Glutamatergic neuron (in vitro differentiated cells): ENCODE measurements at places on chromosomes 5 and 9. TPM values are rescaled to one million over a fixed set of nuclear protein-coding genes. Genes with fewer than 3 reads are reported as not detected.

GRCh38 chr5:90221951-90222350 lies 187.6 kb downstream of the CETN3 start:
- no peak for DNase-seq

- no peak for DNase-seq
These were observed 35.7 kb upstream of the PLIN2 start for GRCh38 chr9:19162956-19163355.

SPINK6 gene
- total RNA-seq = not detected

DNA sequence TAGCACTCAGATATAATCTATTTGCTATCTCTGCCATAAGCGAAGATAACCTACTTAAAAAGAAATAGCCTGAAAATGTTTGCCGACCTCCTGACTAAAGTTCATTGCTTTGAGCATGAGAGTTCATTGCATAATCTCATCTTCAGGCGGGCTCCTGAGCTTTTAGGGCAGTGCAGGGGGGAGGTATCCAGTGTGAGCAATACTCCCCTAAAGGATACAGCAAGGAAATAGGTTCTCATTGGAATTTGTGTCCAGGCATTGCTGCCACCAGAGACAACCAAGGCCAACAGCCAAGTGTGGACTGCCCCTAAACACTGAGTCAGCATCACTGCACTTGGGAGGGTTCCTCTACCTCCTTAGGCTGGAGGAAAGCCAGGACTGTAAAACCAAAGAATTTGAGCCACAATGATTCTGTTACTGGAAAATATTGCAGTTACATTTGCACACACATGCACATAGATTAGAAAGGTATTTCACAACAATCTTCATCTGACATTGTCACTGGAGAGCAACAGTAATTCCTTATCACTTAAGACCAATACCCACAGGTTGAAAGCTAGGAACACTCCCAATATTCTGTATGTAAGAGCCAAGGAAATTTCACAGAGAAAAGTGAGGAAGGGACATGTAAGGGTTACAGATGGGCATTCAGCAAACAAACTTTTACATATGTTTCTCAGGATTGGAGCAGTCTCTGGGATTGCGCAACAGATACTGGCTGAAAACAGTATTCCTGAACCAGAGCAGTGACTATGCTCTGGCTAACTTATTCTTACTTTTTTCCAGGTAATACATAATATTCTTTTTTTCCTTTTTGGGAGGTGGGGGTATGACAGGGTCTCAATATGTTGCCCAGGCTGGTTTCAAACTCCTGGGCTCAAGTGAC lies 98.6 kb upstream of the TLE1 start:
- DNase-seq = no peak

DNA sequence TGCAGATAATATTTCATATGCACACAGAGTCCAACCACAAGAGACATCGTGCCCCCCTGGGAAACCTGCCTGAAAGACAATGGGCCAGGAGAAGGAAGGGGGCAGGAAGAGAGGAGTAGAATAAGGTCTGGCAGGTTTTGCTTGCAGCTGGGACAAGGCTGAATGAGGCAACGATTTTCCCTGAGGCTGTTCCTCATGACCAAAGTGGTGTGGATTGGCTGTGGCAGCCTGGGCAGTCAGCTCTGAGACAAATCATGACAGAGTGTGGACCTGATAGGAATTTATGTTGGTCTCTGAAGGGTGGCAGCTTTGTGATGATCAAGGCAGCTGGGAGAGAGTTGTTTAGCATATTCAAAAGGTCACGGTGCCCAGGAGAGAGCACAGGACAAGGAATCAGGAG lies 119.3 kb downstream of the NMUR2 start:
- no peak for DNase-seq

DNA sequence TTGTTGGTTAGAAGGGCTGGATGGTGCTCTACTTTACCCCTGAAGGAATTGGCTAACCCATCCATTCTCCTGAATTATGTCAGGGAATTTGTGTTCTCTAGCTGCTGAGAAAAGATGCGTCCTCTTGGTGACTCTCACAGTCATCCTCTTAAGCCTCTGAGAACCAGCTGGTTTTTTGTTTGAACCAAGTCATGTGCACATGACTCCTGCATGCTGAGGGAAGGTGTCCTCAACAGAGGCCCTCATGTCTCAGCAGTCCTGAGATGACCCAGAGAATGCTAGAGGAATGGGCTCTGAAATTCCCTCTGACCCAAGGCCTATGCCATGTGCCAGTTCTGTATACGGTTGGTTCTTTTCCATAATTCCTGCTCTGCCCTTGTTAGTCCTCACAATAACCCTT lies 10.4 kb upstream of the C5orf63 start:
- no peak for DNase-seq

DNA sequence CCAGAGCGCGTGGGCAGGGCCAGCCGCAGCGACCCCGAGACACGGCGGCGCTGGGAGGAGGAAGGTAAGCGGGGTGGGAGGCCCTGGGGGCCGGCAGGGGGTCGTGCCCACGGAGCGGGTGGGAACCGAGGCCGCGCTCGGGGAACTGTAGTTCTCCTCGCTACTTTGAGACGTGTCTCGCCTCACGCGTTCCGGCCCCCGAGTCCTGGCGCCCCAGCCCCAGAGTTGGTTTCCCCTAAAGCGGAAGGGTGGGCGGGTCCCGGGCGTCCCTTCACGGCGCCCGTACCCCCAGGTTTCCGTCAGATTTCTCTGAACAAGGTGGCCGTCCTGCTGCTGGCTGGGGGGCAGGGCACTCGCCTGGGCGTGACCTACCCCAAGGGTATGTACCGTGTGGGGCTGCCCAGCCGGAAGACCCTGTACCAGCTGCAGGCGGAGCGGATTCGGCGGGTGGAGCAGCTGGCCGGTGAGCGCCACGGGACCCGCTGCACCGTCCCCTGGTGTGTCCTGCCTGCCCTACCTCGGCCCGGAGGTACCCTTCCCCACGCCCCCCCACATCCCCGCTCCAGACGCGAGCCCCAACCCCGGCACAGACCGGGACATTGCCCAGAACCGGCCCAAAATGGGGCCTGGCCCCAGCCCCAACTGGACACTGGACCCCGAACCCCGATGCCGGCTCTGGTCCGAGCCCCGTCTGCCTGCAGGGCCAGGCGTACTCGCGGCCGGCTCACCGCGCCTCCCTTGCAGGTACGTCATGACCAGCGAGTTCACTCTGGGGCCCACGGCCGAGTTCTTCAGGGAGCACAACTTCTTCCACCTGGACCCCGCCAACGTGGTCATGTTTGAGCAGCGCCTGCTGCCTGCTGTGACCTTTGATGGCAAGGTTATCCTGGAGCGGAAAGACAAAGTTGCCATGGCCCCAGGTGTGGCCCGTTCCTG lies 709 bp downstream of the UAP1L1 start:
- DNase-seq = no peak

DNA sequence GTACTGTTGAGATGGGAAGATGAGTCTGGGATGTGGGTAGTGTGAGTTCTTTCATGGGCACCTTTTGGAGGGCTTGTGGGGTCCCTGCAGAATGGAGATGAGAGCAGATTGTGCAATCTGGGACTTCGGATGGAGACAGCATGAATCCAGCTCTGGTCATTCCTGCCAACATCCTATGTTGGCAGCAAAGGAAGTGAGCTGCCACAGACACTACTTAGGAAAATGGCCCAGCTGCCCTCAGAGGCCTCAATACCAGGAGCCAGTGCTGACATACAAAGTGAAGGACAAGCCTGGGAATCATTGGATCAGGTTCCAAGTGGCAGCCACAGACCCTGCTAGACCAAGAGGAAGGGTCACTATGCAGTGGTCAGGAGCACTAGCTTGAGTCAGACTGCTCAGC lies 402.8 kb downstream of the CDK5RAP2 start:
- no peak for DNase-seq

NMUR2 gene
- total RNA-seq = not detected

- DNase-seq = no peak
These were observed 13.8 kb downstream of the SLC44A1 start for GRCh38 chr9:105258225-105258737.

AQP3 gene
- 2.9 TPM for total RNA-seq

GRCh38 chr9:4927043-4927471 lies 58.0 kb upstream of the JAK2 start:
- no peak for DNase-seq

- no peak for DNase-seq
These were observed 187.8 kb downstream of the DEPDC1B start for GRCh38 chr5:60512117-60512516.

GRCh38 chr9:38131729-38132128 lies 62.7 kb upstream of the SHB start:
- DNase-seq = no peak

DNA sequence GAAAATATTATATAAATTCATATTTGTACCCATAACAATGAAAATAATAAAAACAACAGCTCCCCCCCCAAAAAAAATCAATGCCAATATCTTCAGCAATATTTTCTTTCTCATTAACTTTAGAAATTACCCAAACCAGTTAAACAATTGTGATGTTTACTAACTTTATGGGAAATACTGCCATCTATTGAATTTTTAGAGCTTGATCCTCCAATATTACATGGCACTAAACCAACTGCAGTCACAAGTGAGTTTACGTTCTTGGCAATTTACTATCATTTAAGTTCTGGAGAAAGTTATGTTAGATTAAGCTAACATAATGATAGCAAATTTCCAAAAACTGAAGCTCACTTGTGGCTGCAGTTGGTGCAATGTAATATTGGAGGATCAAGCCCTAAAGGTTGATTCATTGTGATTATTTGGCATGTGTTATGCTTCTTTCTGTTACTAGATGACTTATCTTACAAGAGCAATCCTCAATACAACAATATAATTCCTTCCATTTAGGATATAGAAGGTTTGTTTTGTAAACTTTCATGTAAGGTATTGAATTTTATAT lies 379.5 kb downstream of the CDH18 start:
- no peak for DNase-seq

DNA sequence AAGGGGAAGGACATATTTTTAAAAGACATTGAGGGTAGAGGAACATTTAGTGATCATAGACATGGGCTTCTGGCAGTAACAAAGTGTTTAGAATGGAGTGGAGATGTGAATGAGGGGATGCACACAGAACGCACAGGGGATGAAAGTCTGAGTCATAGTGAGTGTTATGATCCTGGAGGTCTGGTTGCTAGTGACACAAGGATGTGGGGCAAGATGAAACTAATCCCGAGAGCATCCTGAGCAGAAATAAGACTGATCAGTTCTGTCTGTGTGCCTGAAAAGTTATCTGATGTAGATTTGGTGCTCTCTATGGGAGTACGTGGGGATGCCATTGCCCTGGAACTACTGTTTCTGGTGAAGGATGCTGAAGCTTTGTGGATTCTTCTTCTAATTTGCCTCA lies 141.1 kb downstream of the CHSY3 start:
- DNase-seq = no peak

DNA sequence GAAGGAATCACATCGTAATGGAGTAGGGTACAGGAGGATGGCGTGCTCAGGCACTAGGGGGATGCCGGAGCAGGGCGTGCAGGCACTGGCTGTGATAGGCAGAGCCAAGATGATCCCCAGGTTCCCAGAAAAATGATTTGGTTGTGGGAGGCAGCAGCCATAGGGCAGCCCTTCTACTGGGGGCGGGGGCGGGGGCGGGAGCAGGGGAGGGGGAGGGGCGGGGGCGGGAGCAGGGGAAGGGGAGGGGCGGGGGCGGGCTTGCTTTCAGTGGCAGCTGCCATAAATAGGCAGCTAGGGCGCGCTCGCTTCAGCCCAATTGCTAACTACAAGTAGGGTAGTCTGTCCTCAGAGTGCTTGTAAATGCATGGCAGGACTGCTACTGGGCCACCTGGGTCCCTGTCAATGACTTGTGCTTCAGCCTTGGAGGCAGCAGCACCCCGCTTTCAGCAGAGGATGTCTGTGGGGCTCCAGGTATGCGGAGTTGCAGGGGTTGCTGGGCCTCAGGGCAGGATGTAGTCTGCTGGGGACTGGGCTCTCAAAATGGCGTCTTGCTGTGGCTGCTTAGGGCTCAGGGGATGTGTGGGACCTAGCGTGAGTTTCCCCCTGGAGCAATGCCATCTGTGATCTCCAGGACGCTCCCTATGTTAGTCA lies 354.3 kb downstream of the RAB3C start:
- DNase-seq = no peak

DNA sequence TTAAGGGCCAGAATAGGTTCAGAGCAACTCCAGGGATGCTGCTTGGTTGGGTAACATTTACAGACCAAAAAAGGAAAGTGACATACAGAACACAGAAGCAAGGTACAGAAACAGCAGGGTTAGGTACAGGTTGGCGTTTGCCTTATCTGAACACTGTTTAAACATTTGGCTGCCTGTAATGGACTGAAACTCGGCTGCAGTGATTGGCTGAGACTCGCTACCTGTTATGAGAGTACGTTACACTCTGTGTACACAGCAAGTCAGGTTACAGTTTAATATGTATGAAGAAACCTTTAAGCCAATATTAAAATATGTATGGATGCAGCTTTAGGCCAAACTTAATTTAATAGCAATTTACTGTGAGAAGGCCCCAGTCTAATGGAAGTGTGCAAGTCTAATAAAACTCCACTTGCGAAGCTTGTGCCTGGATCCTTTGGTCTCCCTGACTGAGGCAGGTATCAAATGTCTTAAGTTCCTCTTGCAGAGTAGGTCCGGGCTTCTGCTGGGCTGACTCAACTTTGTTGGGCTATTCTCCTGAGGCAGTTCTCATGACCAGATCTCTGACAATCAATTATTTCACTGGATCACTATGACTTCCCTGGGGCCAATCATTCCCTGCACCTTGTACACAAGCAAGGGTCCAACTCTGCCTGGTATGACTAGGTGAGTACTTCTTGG lies 204.9 kb downstream of the ZNF462 start:
- no peak for DNase-seq

CNTNAP3 gene
- total RNA-seq = 12.6 TPM

DNA sequence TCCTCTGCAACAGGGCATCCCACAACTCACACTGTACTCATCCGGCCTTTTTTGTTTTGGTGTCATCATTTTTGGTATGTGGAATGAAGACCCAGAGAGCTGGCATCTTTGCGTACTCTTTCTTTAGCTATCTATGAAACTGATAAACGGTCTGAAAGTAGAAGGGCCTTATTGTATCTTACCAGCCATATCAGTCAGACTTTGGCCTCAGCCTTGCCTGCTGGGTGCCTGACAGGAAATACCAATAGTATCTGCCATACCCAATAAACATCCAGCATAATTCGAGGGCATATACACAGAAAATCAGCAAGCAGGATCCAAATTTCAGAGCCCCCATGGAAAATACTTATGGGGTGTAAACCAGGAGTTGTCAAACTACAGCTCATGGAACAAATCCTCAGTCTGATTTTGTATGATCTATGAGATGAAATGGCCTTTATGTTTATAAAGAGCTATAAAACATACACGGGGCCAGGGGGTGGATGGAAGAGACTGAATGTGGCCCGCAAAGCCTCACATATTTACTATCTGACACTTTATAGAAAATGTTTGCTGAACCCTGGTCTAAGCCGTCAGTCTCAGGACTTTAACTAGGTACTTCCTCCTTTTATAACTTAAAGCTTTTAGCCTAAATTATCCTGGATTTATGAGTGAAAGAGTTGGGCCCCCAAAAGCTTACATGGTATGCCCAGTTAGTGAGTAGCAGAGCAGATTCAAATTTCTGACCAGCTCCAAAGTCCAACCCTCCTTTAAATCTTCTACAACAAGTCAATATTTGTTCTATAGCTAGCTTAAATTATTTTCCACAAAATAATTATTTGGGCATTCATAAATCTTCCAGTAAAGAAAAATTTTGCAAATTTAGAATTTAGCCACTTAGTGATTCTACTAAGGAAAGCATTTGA lies 308.0 kb upstream of the PUM3 start:
- DNase-seq = no peak

CCL28 gene
- total RNA-seq = 1.1 TPM

PCDHB2 gene
- total RNA-seq = 103 TPM

C1QTNF2 gene
- 1.0 TPM for total RNA-seq
